ENCODE measurements at places on chromosomes 13 and 19.

DNA sequence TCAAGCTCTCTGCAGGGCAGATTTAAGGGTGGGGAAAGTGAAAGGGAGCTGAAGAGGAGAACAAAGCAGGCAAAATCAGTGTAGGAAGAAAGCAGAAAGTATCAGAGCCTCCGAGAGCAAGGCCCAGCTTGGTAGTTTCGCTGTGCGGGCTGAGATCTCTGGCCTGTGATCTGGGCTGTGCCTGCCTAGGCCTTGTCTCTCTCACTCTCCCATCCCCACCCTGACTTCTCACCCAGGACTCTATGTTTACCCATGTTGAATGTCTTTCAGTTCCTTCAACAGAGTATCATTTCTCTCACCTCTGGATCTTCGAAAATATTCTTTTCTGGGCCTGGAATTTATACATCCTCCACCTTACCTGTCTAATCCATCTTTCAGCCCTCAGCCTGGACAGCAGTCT lies 391.3 kb downstream of the FOXO1 start:
- no peak for DNase-seq

GRCh38 chr19:35780058-35780457 lies 4.7 kb downstream of the ARHGAP33 start:
- no peak for DNase-seq

DNA sequence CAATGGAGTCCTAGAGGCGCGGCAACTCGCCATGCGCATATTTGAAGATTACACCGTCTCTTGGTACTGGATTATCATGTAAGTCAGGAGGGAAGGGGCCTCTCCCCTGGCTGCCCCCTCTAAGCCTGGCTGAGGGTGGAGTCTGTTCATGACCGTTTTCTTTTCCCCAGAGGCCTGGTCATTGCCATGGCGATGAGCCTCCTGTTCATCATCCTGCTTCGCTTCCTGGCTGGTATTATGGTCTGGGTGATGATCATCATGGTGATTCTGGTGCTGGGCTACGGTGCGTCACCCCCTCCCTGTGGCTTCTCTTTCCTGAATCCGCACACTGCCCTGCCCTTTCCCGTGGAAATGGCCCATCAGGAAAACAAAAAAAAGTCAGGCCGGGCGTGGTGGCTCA lies 6.5 kb downstream of the SLC44A2 start:
- no peak for DNase-seq

- DNase-seq, result no peak
Measured at GRCh38 chr19:48533770-48534169, 18.2 kb upstream of the SULT2B1 start.

GRCh38 chr19:29610574-29611271 lies 4.6 kb downstream of the POP4 start:
- peak; percentile 85 for DNase-seq

DNA sequence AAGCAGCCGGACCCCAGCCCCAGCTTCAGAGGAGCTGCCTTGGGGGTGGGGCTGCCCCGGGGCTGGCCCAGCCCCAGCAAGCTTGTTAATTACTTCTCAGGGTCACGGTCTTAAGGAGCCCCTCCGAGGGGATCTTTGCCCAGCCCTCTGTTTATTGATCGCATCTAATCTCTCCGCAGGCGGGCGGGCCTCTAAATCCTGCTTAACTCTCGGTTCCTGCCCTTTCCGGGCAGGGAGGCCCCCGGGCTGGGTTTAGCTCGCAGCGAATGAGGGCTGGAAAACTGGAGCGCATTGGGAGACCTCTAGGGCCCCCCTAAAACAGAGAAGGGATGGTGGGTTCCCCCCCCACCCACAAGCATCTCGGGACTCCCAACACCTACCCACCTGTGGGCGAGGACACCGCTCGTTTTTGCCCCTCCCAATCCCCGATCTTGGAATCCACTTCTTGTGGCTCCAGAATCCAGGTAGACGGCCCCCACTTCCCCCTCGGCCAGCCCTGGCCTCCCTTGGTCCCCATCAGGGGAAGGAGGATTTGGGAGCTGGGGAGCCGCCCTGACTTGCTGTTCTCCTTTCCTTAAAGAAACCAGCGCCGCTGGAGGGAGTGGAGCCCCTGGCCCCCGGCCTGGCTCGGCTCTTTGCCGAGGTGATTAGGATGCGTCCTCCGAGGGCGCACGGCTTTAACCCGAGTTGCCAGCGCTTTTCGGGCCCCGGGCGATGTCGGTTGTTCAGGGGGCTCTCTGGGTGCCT lies 59.5 kb upstream of the ADGRL1 start:
- no peak for DNase-seq

GRCh38 chr13:80339563-80339911 lies 1.4 kb downstream of the SPRY2 start:
- no peak for DNase-seq

DNA sequence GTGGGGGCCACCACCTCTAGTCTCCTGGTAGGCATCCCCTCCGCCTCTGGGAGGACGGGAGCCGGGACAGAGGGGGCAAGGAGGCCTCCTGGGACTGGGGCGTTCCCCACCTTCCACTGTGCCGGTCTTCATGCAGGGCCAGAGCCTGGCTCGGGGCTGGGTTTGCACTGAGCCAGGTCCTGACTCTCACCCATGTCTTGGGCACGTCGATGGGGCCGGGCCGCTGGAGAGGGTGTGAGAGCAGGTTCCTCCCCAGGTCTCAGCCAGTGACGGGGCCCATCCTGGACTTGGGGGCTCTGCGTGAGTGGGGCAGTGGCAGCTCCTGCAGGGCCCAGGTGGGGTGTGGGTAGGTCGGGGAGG lies 26.6 kb downstream of the ATP11A start:
- no peak for DNase-seq

DNA sequence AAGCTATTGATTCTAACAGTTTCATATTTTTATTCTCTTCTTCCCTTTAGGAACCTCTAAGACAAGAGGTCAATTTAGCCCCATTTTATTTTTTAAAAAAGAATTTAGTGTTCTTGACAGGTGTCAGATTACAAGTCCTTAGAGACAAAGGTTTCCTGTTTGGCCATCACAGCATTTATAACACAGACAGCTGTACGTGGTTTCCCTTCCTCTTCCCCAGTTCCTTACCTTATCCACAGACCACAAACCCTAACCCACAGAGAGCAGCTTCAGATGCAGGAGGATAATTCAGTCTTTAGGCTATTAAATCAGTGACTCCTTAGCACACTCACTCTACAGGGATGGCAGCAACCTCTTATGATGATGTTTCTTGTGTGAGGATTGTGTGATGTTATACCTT lies 1210.1 kb downstream of the DIAPH3 start:
- DNase-seq, result no peak

DNA sequence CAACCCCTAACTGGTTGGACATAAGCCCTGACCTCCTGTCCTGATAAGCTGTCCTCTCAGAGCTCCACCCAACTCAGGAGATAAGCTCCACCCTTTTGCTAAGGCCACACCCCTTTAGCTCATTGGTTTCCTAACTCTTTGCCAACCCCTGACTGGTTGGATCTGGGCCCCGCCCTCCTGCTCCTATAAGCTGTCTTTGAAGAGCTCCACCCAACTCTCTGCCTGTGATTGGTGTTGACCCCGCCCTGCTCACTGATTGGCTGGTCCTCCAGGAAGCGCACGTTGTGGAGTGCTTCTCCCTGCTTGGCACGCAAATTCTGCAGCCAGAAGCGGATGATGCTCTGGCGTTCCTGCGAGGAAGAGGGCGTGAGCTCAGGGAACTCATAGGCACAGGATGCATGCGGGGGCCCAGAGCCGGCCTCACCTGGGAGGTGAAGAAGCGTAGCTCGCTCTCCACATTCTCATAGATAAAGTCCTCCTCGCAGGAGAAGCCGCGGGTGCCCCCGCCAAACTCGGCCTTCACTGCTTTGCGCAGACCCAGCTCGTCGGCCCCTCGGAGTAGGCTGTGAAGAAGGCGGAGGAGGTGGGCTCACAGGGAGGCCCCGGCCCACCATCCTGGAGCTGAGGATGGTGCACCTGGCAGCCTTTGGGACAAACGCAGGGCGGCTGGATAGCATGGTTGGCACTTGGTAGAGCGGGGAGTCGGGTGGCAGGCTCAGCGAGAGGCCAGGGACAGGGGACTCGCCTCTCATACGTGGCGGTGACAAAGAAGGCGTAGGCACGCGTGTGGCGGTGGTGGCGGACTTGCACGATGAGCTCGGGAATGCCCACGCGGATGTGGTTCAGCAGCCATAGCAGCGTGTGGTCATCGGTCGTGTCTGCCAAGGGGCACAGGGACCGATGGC lies 1.7 kb downstream of the ANO8 start:
- peak; percentile 35 for DNase-seq

DNA sequence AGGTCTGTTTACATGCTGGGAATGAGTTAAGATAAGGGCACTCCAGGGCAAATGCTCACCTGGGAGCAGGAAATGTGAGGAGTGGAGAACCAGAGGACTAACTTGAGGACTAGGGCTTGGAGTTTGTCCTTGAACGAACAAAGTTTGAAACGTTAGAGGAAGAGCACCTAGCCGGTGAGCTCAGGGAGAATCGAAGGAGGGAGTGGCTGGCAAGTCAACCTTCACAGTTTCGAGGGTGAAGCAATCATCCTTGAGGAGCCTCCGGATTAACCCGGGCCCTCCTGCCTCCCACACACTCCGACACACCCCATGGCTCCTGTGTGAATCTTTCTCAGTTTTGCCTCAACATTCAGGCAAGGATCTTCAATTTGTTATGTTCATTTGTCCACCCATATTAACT lies 58.6 kb downstream of the LMO7 start:
- DNase-seq, result no peak

- DNase-seq, result no peak
Measured at GRCh38 chr13:49869519-49869918, 66.6 kb downstream of the SPRYD7 start.

DNA sequence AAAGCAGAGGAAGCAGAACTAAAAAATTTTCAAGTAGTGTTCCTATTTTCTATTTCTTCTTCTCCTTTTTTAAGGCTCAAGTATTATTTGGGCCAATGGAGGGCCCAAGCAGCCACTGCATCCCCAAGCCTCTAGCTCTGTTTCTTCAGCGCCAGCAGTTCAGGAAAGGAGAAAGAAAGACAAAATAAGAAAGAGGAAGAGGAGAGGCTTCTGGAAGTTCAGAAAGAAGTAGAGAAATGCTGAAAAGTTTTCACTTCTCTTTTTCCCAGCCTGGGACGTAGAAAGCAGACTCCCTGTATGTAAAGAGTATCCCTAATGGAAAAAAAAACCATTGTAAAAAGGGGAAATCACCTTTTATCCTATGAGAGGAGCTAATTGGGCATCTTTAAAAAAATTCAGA lies 165.5 kb upstream of the KLF12 start:
- DNase-seq, result no peak

GRCh38 chr19:5751709-5752108 lies 31.3 kb downstream of the CATSPERD start:
- DNase-seq, result no peak

DNA sequence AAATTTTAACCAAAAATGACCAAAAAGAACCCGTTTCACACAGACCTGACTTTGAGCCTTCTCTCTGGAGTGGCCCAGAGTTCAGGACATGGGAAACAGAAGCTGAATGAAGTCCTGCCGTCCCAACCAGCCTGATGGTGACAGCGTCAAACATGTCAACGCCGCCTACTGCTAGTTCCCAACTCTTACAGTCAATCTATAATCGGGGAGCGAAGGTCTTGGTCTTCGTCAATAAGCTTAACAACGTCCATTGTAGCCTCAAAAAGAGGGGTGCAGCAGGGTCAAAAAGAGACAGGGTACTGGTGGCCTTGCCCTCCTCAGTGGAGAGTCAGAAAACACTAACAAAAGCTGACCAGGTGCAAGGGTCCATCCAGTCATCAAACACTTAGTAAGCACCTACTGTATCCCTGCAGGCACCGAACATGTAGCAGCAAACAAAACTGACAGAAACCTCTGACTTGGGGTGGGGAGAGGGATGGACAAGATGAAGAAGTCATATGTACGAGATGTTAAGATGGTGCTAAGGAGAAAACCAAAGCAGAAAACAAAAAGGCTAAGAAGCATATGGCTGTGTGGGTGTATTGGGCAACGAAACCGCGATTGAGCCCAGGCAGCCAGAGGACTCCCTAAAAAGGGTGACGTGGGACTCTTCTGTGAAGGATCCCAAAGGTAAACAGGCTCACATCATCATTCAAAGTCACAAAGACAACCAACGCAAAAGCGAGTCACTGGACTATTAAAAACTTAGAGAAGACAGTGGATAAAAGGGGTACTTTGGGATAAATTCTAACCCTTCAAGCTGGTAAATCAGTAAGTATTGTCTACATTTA lies 12.0 kb downstream of the MLLT1 start:
- DNase-seq, result no peak

DNA sequence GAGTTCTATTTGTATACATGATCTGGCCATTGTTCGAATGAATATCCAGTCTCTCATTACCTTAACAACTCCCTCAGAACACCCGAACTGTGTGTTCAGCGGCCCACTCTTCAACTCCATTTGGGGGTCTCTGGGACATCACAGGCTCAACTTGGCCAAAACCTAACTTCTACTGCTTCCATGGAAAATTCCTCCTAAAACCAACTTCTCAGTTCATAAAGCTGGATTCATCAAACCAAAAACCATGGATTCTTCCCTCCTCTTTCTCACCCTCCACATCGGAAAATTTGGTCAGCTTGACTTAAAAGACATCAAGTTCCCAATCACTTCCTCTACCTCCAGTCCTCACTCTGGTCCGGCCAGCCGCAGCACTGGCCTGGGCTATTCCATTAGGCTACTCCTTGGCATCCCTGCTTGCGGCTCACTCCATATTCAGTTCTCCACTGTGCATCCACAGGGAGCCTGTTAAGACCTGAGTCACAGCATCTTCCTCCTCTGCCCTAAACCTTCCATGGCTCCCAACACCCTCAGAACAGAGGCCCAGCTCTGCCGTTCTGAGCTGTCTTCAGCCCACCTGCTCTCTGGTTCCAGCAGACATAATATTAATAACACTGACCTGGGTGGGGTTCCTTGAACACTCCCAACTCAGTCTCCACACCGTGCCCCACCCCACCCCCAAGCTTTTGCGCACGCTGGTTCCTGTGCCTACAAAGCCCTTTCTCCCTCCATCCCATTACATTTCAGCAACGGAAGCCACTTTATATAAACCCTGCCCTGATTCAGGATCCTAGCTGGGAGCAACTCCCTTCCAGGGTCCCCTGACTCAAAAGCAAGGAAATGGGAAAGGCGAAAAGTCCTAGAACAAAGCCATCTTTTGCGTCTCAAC lies 1.1 kb downstream of the ZNF792 start:
- DNase-seq, result peak; percentile 11

- no peak for DNase-seq
Measured at GRCh38 chr13:26727633-26728032, 33.0 kb downstream of the GPR12 start.

GRCh38 chr13:30340331-30341250 lies 33.2 kb upstream of the KATNAL1 start:
- DNase-seq, result no peak

GRCh38 chr19:2902590-2903218 lies 2.0 kb downstream of the ZNF57 start:
- DNase-seq, result no peak

DNA sequence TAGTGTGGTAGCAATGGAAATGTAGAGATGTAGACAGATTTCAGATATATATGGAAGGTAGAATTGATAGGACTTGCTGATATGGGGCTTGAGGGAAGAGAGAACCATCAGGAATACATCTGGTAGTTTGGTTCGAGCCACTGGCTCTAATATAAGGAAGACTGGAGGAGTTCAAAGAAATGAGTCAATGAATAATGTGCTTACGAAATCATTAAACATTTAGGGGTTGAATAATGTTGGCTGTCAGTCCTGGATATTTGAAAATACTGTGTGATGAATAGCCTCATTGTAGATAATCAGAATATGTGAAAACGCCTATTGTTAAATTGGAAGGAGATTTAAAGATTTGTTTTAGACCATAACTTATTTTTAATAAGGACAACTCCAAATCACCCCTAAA lies 21.6 kb downstream of the SGCG start:
- no peak for DNase-seq

- peak; percentile 44 for DNase-seq
Measured at GRCh38 chr13:114140906-114141250, 8.5 kb upstream of the RASA3 start.
